ENCODE measurements at places on chromosomes 5 and 9.

- no peak for DNase-seq
Observed at GRCh38 chr5:58760222-58760621, 177.3 kb downstream of the RAB3C start.

GRCh38 chr5:107652839-107653607 lies 17.7 kb downstream of the EFNA5 start:
- DNase-seq, result no peak

GRCh38 chr5:33329891-33330290 lies 110.9 kb upstream of the TARS1 start:
- DNase-seq, result no peak

DNA sequence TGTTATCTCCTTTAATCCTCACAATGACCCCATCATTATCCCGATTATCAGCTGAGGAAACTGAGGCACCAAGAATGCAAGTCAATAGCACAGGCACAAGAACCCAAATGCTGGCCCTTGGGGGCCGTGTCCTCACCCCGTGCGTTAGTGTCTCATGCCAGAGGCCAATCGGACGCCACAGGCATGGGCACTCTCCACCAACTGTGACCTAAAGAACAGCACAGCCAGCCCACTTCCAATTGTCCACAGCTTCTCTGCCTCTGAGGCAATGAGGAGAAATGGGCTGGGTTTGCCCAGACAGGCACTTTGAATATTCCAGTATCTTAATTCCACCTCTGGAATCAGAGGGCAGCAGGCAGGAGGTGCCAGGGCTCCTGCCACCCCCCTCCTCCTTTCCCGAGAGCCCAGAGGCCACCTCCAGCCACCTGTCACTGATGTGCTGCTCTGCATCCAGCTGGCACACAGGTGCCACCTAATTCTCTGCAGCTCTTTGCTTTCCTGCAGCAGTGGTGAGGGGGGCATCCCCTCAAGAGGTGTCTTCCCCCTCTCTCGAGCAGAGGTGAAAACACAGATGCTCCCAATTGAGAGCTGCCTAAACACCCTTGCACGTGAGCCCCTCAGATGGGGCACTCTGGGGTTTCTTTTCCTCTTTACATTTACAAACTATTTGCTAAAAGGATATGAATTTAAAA lies 107.5 kb downstream of the ROR2 start:
- no peak for DNase-seq

GRCh38 chr9:108483676-108484075 lies 372.1 kb downstream of the ACTL7B start:
- no peak for DNase-seq

GRCh38 chr5:181149806-181150733 lies 2.7 kb downstream of the OR2V2 start:
- DNase-seq, result no peak

- no peak for DNase-seq
Observed at GRCh38 chr5:80208381-80208780, 47.5 kb downstream of the SERINC5 start.

GRCh38 chr5:119274767-119275130 lies 81.1 kb upstream of the TNFAIP8 start:
- no peak for DNase-seq

DNA sequence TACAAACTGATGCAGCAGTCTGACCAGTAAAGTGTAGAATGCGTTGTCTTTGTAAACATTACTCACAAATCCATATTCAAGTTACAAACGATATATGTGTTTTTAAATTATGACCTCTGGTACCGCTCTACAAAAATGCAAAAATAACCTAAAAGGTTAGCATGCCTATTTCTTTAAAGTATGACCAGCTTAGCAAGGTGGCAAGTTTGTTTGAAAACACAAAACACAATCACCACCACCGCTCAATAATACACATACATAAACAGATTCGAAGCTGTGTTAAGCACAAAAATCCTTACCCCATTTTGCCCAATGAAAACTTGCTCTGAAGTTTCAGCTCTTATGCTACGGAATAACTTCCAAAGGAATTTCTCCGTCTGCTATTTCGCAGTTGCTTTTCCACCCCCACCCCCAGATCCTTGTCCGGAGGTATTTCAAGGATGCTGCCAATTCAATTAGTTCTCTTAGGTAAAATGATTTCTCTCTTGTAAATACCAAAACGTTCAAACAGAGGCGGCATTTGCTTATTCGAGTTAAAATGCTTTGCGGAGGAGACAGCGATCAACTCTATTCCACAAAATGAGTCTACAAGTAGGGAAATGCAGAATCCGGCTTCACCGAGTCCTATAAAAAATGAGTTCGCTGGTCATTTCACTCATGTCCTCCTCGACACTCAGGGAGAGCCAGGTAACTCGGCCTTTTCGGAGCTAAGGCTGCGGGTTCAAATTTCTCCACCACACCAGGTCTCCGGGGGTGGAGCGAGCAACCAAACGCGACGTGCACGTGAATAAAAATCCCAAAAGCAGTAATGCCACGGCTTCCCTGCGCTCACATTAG lies 1.2 kb downstream of the HOMER1 start:
- DNase-seq, result no peak

GRCh38 chr5:41656597-41656996 lies 146.2 kb upstream of the PLCXD3 start:
- DNase-seq, result no peak

- no peak for DNase-seq
Observed at GRCh38 chr9:17082343-17083064, 52.3 kb upstream of the CNTLN start.

GRCh38 chr5:82912462-82912861 lies 164.7 kb downstream of the TMEM167A start:
- DNase-seq, result no peak

Measured in transverse colon (tissue), 4 donors.